ENCODE measurements at places on chromosomes 5 and 9. TPM values are rescaled to one million over a fixed set of nuclear protein-coding genes. Genes with fewer than 3 reads are reported as not detected.

DNA sequence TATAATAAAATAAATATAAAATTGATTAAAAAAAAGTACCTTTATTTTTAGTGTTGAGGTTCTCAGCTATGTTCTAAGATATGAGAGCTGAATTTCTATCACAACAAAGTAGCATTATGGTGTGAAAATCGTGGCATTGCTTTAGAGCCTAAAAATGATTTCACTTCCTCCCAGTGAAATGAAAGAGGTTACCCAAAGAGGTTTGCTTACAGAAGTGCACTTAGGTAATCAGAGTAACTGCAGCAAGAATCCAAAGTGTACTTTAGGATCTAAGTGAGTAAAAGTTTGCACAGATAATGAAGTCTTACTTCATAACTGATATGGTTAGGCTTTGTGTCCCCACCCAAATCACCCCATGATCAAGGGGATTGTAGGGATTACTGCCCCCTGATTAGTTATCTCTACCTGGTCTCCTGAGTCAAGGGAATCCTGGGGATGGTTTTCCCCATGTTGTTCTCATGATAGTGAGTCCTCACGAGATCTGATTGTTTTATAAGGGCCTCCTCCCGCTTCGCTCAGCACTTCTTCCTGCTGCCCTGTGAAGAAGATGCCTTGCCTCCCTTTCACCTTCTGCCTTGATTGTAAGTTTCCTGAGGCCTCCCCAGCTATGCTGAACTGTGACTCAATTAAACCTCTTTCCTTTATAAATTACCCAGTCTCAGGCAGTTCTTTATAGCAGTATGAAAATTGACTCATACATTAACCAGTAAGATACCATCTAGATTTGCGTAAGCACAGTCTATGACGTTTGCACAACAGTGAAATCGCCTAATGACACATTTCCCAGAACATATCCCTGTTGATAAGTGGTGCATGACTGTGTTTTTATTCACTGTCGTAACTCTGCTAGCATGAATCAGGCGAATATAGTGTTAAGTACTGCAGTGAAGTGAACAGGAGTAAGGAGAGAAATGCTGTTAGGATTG lies 40.3 kb upstream of the LRRC70 start:
- no peak for DNase-seq

DNA sequence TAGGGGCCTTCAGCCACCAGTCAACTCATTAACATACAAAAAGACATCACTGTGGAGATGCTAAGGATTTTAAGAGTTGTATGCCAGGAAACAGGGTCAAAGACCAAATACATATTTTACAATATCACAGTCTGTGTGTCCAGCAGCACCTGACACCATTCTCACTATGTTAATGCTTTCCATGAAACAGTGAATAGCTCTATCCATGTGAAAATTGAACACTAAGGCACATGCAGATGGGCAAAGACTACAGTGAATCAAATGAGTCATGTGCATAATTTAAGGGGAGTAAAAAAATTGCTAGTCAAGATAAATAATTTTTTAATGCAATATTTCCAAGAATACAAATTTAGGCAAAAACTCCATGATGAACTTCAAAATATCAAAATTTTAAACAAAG lies 7.6 kb upstream of the SPATA31E1 start:
- no peak for DNase-seq

DNA sequence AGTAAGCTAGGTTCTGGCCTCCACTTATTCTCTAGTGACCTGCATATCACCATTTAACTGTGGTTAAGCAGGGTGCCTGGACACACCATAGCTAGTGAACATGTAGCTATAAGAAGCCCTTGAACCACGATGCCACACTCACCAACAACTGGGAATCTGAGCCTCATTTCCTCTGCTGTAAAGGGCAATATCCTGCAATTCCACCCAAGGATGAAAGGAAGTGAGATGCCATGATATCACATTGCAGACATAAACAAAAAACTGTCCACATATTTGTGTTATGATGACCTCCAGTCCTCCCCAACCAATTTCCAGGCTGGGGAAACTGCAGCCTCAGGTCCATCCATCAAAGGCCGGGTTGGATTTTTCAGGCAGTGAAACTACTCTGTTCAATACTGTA lies 10.4 kb downstream of the TNIP1 start:
- DNase-seq: no peak

GRCh38 chr5:96601200-96601599 lies 61.0 kb upstream of the CAST start:
- no peak for DNase-seq

The ABLIM3 gene
- total RNA-seq: 31.1 TPM
